ENCODE measurements at places on chromosomes 16 and 17.

DNA sequence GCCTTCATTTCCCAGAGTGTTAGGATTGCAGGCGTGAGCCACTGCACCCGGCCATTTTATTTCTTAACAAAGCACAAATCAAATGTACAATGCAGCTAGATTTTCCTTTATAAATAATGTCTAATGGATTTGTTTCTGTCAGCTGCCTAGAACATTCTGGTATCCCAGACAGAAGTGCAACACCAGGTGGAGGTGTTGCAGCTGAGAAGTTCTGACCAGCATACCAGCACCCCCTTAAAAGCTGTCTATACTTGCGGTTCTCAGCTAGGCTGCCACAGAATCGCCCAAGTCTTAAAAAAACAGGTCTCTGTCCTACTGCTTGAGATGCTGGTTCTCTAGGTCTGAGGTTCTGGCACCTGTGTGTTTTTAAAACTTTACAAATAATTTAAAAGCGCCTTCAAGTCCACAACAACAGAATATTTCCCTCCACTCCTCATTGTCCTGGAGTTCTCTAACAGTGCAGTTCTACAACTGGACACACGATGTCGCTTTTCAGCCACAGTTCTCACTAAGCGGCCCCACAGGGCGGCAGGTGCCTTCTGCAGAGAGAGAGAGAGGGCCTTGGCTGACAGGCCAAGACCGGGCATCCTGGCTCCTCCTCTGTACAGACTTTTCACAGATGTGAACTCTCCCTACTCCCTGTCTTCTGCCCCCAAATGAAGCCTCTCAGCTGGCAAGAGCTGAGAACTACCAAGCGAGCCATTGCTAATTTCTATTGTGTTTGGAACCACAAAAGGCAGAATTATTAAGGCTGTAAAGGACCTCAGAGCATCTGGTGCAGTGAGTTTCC lies 32.6 kb upstream of the MEOX1 start:
- peak; percentile 44 for DNase-seq

- no peak for DNase-seq
Measured at GRCh38 chr16:1764971-1765370, 6.4 kb downstream of the NME3 start.

- peak; percentile 80 for DNase-seq
Measured at GRCh38 chr17:58331815-58332777, 3.5 kb upstream of the TSPOAP1 start.

GRCh38 chr17:8964801-8965393 lies 610 bp downstream of the PIK3R5 start:
- peak; percentile 19 for DNase-seq

DNA sequence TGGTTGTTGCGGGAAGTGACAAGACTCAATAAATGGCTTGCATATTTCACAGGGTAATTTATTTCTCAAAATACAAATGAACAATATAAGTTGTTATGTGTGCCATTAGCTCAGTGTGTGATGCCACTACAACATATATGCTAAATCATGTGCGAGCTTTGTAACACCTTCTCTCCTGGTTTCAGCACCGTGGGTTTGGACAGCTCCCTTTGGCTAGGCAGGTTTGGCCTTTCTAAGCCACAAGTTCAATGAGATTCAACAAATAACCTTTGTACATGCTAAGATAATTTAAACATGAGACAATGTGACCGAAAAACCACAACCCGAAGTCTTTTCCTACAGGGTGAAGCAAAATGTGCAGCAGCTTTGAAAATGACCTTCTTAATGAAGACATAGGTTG lies 563.9 kb downstream of the TMEM114 start:
- no peak for DNase-seq
